Fibroblast of the conjunctiva (primary cell): ENCODE measurements at places on chromosomes 7 and 10.

- DNase-seq, result no peak
Observed at GRCh38 chr7:105647591-105647990, 66.3 kb upstream of the EFCAB10 start.

GRCh38 chr10:70331486-70332268 lies 47.9 kb upstream of the NPFFR1 start:
- peak; percentile 94 for DNase-seq

DNA sequence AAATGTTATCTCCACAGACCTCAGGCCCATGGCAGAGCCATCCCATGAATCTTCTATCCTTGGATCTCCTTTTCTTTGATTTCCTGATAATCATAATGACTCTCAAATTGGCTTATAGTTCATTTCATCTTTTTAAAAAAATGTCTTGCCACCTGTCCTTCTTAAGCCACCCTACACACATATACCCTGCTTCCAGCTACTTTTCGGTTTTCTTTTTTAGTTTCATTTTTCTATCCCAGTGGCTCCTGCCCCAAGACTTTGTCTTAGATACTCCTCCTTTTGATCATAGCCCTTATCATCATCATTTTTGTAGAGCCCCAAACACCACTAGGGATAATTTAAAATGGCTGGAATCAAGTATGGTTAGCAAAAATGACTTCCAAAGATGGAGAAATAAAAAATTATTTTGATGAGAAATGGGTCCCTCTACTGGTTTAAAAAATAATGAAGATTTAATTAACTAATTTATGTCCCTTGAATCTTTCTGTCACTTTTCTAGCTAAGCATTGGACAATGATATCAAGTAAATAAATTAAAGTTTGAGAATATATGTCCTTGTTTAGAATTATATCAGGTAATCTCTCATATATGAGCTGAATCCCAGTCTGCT lies 277.3 kb upstream of the SEMA3D start:
- DNase-seq, result no peak

DNA sequence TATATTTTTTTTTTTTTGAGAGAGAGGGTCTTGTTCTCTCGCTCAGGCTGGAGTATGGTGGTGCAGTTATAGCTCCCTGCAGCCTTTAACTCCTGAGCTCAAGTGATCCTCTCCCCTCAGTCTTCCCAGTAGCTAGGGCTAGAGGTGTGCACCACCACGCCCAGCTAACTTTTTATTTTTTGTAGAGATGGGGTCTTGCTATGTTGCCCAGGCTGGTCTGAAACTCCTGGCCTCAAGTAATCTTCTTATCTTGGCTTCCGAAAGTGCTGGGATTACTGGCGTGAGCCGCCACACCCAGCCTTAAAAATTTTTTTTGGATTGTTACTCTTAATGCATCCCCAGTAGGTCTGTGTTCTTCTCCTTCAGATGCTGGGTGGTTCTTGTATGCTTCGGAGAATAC lies 4.2 kb downstream of the UBTD1 start:
- DNase-seq, result no peak

DNA sequence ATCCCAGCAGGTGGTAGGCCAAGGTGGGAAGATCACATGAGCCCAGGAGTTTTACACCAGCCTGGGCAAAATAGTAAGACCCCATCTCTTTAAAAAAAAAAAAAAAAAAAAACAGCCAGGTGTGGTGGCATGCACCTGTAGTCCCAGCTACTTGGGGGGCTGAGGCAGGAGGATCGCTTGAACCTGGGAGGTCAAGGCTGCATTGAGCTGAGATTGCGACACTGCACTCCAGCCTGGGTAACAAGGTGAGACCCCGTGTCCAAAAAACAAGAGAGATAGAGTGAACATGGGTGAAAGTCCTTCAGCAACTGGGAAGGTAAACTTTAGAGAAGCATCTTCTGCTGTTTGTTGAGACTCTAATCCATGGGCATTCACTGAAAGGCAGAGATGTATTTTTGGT lies 6.3 kb upstream of the LAMTOR4 start:
- DNase-seq, result no peak

- DNase-seq, result no peak
Observed at GRCh38 chr10:132133449-132134240, 53.1 kb upstream of the DPYSL4 start.

DNA sequence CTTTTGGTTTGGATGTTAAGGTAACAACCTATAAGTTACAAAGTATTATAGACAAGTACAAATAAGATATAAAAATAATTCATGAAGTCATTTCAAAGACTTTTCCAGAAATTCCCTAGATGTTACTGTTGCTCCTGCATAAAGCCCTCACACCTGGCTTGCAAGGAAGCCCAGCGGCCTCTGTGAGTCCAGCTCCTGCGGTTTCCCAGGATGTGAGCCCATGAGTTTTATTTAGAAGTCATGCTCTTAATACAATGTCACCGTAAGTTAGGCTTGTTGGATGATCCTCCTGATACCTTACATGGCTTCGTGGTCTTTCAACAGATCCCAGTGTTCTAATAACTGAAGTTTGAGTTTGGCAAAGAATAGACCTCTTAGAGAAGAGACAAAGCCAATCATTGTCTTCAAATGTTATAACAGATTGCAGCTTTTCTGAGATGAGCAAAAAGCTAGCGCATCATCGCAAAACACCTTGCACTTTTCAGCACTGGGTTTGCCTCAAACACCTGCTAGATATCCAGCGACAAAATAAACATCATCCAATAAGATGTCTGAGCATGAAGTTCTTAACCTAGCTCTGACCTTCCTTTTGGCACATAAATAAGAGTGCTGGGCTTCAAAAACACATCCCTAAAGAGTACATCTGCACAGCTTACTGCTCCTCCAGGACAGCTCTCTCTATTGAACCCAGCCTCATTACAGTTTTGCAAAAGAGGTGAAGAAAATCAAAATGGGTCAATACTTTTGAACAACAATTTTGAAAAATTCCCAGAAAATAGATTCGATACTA lies 3.6 kb downstream of the FAM171A1 start:
- DNase-seq, result no peak

DNA sequence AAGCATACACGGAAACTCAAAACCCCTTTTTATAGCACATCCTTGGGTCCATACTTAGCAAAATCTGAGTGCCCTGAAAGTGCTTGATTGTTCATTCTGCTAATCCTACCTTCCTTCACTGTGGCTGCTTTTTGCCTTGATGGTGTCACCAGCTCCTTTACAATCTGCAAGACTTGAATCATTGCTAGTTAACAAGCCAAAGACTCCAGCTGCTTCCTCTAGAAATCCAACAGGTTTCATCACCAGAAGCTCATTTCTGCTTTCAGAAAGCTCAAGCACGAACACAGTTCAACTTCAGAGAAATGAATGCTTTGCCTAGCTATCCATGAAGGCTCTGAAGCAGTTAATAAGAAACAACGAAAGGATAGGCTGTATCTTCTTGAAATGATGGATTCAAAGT lies 38.0 kb downstream of the USP6NL start:
- no peak for DNase-seq

- no peak for DNase-seq
Observed at GRCh38 chr10:50604809-50605208, 18.9 kb downstream of the SGMS1 start.

- DNase-seq, result no peak
Observed at GRCh38 chr10:69884686-69885085, 83.0 kb downstream of the COL13A1 start.

DNA sequence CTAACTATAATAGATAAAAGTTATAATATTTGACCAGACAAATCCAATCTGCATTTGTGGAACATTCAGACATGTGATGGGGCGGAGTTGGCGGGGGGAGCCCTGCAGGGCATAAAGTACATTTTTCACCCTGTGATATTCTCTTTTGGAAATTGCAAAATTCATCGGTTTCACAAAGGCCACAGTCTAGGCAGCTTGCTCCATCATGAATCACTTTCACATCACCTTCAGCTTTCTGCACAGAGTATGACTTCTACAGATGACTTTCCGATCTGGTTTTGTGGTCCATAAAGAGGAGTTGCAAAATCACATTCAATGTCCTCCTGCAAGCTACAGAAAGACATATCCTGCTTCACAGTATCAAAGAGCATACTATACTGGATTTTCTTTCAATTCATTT lies 51.4 kb upstream of the APBB1IP start:
- no peak for DNase-seq

- peak; percentile 98 for DNase-seq
Observed at GRCh38 chr7:55065079-55065478, 46.3 kb downstream of the EGFR start.

- DNase-seq, result peak; percentile 28
Observed at GRCh38 chr10:50497758-50498157, 126.0 kb downstream of the SGMS1 start.

DNA sequence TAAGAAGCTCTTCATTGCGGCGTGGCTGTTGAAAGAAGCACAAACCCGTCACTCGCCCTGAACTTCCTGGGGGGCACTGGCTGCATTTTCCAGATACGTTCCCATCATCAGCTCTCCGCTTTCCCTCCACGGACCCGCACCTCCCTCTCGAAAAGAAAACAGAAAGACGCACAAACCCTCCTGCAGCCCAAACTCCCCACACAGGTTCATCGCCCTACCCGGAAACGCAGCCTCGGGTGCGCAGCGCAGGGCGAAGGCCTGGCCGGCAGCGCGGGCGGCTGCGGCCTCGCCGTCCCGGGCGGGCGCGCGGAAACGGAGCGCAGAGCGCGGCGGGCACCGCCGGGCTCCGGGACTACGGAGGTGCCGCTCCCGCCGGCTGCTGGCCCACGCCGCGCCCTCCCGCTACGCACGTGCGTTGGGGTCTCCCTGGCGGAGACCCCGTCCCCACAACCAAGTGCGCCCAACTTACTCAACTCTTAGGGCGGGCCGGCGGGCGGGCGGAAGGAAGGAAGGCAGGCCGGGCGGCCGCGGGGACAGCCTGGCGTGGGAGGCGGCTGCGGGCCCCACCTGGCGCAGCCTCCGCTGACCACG lies 822 bp downstream of the ZNF800 start:
- no peak for DNase-seq

DNA sequence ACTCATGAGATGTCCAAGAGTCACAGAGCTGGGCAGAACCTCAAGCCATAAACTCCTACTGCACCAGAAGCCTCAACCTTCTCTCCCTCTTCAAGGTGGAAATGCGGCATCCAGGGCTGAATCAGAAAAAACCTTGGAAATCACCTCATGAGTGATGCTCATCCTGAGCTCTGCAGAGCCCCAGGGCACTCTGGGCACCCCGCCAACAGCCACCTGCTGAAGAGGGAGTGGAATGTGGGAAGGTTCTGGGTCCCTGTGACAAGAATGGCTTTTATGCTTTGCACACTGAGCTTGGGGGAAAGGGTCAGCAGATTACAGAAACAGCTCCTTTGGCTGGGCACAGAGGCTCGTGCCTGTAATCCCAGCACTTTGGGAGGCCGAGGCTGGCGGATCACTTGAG lies 18.8 kb downstream of the NUDT1 start:
- no peak for DNase-seq

DNA sequence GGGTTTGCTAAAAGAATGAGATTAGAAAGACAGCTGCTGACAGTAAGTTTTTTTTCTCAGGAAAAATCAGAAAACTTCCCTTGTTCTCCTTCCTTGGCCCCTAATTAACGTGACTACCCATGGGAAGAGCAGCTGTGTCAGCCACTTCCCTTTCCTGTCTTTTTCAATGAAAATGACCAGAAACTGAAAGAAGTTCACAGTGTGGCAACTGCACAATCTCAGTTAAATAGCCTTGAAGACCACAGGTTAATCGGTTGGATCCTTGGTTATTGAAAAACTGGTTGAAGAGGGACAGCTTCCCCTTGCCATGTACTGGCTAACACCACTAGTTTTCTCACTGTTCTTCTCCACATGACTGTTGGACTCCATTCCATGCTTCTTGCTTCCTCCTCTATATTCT lies 148.8 kb upstream of the AGR3 start:
- DNase-seq, result no peak

GRCh38 chr7:112873831-112874553 lies 83.8 kb upstream of the TMEM168 start:
- no peak for DNase-seq

GRCh38 chr7:73815436-73815835 lies 15.4 kb upstream of the CLDN4 start:
- no peak for DNase-seq

GRCh38 chr7:95861041-95861440 lies 88.7 kb downstream of the DYNC1I1 start:
- no peak for DNase-seq

DNA sequence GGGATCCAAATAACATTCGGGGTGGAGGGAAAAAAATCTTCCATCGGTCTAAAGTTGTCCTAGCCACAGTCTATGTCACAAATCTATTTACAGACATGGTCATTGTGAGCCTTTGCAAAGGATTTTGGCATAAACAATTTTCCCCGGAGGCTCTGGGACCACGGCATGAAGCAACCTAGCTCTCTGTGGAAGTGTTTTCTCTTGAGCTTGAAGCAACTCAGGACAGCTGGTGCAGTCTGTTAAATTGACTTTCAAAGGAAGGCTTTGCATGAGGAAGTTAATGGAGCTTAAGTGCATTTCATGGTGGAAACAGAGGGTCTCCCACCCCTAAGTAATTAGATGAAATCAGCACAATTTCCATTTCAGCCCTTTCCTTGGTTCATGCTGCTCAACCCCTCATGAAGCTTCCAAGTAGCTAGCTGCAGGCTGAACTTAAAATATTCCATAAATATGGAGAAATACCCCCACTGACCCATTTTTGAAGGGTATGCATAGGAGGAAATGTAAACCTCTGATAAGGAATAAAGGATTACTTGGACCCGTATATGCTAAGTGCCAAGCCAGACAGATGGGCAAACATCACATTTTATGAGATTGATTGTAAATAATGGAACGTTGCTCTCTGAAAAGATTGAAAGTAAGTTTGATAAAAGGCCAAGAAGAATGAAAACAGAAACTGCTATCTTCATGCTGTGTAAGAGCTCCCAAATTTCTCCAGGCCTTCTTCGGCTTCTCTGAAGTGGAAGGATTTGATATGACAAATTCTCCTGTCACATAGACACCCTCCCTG lies 39.9 kb downstream of the CCDC3 start:
- no peak for DNase-seq

DNA sequence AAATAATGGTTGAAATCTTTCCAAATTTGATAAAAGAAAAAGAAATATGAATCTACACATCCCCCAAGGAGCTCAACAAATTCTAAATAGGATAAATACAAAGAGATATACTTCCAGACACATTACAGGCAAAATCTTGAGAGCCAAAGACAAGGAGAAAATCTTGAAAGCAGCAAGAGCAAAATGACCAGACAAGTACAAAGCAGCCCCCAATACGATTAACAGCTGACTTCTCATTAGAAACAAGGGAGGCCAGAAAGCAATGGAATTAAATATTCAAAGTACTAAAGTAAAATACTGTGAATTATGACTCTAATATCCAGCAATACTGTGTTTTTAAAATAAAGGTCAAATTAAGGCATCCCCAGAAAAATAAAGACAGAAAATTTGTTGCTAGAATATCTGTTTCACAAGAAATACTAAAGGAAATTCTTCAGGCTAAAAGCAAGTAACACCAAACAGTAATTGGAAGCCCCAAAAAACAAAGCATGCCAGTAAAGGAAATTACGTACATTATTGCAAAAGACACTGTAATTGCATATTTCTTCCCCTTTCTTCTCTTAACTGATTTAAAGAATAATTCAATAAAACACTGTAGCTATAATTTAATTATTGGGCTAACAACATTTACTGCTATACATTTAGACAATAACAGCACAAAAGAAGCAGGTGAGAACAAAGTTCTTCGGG lies 36.4 kb downstream of the ZNF438 start:
- DNase-seq, result no peak

GRCh38 chr10:59634102-59634501 lies 75.5 kb downstream of the SLC16A9 start:
- DNase-seq, result no peak
